ENCODE measurements at places on chromosomes 4 and X.

- DNase-seq, result no peak
Observed at GRCh38 chrX:17805120-17805519, 56.0 kb downstream of the RAI2 start.

DNA sequence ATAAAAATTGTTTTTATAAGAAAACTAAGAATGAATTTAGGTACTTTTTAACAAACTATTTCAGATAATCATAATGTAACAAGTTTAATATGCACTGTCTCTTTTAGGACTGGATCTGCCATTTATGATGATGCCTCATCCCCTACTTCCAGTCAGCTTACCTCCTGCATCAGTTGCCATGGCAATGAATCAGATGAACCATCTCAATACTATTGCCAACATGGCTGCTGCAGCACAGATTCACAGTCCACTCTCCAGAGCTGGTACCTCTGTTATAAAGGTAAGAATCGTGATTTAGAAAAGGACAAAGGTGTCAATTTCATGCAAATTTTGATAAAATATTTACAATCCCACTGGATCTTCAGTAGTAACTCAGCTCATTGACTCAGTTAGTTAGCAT, 566.2 kb downstream of the DACH2 start:
- DNase-seq, result no peak

- no peak for DNase-seq
Observed at GRCh38 chr4:155757745-155758265, 1.0 kb upstream of the GUCY1B1 start.

- DNase-seq, result no peak
Observed at GRCh38 chrX:74371425-74372222, 49.7 kb upstream of the SLC16A2 start.

DNA sequence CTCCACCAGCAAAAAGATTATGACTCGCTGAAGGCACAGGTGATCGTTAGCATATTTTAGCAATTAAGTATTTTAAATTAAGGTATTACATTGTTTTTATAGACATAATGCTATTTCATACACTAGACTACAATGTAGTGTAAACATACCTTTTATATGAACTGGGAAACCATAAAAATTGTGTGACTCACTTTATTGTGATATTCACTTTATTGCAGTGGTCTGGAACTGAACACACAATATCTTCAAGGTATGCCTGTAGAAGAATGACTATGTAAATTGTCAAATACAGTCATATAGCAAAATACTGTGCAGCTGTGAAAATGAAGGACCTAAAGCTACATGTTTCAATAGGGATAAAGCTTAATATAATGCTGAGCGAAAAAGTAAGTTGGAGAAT, 26.6 kb upstream of the MAML3 start:
- no peak for DNase-seq

DNA sequence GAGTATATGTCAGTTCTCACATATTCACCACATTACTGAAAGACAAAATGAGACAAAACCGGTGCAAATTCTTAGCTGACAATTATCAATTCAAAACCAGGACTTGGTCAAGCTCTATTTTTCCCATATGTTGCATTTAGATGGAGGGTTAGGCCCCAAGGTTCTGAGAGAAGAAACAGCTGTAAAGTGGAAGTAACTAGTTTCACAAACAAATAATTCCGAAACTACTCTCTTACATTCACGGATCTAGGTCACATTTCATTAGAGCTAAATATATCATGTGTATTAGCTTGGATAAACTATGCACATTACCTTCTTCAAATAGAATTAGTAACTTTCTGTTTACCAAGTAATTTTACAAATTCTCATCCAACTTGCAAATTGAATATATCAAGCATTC, 3.7 kb upstream of the GABRA2 start:
- DNase-seq, result no peak

DNA sequence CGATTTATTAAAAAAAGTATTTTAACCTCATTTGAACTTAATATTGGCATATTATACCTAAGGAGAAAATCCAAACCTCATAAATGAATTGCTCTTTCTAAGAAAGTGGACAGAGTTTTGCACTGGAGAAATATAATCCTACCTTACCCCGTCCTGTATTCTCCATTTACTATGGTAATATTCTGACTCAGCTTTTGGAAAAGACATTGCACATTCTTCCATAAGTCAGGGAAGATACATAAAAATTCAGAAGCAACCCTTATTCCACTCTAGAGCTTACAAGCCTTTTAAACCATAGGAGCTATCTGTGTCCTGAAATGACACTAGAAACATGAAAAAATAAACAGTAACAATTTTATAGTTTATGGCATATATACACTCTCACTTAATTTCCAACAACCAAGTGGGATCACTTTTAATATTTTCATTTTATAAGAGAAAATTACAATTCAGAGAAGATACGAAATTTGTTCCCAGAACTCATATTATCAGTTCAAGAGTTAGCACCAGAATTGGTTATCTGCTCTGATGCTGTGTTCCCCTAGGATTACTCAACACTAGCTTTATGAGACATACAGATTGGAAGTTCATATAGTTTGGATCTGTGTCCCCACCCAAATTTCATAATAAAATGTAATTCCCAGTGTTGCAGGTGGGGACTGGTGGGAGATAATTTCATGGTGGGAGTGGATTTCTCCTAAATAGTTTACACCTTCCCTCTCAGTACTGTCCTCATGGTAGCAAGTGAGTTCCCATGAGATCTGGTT, 359.4 kb downstream of the ARAP2 start:
- DNase-seq, result no peak

DNA sequence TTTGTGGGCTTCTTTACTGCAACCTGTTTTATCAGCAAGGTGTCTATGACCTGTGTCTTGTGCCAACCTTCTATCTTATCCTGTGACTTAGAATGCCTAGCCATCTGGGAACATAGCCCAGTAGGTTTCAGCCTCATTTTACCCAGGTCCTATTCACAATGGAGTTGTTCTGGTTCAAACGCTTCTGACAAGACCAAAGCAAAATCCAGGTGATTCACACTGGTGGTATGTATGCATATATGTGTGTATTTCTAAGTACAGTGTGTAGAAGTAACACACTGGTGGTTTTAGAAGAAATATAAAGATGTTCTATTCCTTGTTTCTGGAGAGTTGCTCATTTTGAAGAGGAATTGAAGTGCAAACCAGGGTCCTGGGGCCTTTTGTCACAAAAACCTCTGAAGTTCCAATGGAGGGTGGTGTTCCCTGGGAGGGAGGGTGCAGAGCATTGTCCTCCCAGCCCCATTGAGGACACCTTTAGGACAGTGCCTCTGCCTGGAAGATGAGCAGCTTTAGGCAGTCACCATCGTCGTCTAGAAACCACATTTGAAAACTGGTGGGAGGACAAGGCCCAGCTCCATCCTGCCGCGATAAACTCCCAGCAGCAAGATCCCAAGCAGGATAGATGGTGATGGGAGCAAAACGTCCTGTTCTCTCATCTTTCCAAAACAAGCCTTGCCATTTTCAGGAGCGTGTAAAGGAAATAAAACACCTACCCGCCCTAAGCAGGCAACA, 191.4 kb downstream of the TSPAN5 start:
- DNase-seq, result no peak

GRCh38 chr4:118353534-118354030, 779 bp upstream of the PRSS12 start:
- no peak for DNase-seq

GRCh38 chrX:39883666-39884065, 214.1 kb downstream of the BCOR start:
- peak; percentile 48 for DNase-seq

DNA sequence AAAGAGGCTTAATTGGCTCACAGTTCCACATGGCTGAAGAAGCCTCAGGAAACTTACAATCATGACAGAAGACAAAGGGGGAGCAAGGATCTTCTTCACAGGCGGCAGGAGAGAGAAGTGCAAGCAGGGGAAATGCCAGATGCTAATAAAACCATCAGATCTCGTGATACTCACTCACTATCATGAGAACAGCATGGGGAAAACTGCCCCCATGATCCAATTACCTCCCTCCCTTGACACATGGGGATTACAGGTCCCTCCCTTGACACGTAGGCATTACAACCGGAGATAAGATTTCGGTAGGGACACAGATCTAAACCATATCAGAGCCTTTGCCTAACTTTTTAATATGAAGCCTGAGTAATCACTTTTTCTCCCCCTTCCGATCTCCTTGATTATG, 43.7 kb upstream of the MAPK10 start:
- DNase-seq, result no peak

DNA sequence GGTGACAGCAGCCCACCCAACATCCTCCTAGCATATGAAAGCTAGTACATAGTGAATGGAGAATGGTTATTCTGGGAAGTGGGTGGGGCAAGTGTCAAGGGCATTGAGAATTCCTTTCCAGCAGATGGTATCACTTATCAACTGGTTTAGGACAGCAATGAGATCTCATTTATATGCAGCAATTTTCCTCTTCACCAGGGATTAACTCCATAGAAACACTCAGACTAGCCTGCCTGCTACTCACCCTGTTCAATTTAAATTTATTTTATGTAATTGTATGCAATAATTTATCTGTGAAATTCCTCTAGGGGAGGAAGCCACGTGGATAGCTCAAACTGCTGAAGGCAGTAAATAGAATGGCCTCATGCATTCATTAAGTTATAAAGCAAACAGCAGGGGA, 101.6 kb upstream of the MID1IP1 start:
- no peak for DNase-seq

- no peak for DNase-seq
Observed at GRCh38 chr4:120096508-120097297, 30.1 kb upstream of the MAD2L1 start.

DNA sequence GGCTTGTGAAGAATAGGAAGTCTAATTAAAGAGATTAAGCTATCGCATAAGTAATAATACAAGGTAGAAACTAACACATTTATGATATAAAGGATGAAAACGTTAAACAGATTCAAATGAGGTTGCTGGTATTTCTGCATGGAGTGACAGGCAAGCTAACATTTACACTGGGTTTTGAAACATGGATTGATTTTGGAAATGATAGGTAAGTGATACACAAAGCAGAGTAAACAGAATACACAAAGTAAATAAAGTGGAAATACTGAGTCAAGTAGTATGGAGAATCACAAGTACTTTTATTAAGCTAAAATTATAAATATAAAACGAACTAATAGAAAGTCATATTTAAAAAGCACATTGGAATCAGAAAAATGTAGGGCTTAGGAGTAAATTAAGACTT, 665.3 kb downstream of the STPG2 start:
- no peak for DNase-seq

DNA sequence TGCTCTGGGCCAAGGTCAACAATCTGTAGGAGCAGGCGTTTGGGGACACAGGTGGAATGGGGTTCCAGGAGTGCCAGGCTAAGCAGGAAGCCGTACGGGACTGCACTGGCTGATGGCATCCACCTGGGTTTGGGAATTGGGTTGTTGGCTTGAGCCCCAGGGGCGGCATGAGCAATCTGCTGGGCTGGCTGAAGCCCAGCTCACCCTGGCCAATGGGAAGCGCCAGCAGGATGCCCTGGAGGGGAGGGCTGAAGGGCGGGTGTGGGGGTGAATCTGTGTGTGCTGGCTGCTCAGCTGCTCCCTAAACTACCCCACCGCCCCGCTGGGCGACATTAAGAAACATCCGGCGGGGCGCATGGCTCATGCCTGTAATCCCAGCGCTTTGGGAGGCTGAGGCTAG, 8.9 kb upstream of the RGS12 start:
- no peak for DNase-seq

GRCh38 chr4:169727616-169728015, 30.1 kb downstream of the HPF1 start:
- no peak for DNase-seq

- DNase-seq, result no peak
Observed at GRCh38 chrX:128634754-128635153, 582.6 kb upstream of the ACTRT1 start.

- no peak for DNase-seq
Observed at GRCh38 chr4:154741131-154741665, 2.6 kb upstream of the LRAT start.

DNA sequence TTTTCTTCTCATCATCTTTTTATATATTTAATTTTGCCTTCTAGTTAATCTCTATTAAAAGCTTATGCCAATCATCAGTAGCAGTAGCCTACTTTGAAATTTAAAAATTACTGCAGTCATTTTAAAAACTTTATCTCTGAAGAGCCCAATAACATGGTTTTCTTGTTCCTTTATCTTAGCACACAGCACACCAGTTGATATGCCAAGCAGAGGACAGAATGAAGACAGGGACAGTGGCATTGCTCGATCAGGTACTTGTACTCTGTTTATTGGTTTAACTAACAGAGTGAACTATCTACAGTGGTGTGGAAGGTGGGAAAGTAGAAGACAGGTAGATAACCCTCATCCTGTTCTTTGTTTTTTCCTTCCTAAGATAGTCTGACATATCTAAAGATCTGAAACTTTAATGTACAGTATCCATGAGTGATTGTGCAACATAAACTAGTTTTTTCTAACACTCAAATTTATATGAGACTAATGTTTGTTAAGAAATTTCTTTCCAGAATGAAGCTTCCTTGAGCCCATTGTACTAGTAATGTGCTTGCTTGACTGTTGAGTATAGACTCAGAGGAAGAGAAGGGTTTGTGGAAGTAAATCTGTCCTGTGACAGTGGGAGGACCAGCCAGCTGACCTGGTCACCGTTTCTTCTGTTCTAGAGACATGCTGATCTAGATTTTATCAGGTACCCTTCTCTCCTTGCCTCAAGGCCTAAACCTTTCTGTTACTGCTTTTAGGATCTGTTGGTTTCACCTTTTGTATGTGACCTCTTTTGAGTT, 66.6 kb downstream of the FNIP2 start:
- DNase-seq, result no peak

DNA sequence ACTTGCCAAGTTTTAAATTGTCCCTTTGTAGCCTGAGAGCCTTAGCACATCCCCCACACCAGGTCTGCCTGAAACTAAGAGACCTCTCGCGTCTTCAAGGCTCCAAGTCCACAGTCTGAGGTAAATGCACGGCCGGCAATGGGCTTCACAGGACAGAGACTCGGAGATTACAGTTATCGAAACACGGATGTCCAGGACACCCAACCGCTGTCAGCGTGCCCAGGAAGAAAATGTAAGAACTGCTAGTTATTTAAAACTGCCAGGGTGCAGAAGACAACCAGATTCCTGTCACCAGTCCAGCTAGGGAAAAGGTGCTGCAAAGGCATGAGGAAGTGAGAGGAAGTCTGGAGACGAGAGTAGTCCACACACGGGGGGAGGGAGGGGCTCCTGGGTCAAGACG, 28.9 kb downstream of the ZNF827 start:
- no peak for DNase-seq

- DNase-seq, result no peak
Observed at GRCh38 chr4:11597506-11597905, 168.8 kb upstream of the HS3ST1 start.

- no peak for DNase-seq
Observed at GRCh38 chr4:133565379-133565778, 416.3 kb downstream of the PCDH10 start.

- no peak for DNase-seq
Observed at GRCh38 chrX:138723301-138723700, 11.8 kb upstream of the FGF13 start.

GRCh38 chr4:54909961-54910360, 215.4 kb downstream of the KDR start:
- DNase-seq, result no peak

GRCh38 chrX:153736071-153736820, 11.6 kb downstream of the ABCD1 start:
- no peak for DNase-seq
